ENCODE measurements at places on chromosomes 1 and 21.

DNA sequence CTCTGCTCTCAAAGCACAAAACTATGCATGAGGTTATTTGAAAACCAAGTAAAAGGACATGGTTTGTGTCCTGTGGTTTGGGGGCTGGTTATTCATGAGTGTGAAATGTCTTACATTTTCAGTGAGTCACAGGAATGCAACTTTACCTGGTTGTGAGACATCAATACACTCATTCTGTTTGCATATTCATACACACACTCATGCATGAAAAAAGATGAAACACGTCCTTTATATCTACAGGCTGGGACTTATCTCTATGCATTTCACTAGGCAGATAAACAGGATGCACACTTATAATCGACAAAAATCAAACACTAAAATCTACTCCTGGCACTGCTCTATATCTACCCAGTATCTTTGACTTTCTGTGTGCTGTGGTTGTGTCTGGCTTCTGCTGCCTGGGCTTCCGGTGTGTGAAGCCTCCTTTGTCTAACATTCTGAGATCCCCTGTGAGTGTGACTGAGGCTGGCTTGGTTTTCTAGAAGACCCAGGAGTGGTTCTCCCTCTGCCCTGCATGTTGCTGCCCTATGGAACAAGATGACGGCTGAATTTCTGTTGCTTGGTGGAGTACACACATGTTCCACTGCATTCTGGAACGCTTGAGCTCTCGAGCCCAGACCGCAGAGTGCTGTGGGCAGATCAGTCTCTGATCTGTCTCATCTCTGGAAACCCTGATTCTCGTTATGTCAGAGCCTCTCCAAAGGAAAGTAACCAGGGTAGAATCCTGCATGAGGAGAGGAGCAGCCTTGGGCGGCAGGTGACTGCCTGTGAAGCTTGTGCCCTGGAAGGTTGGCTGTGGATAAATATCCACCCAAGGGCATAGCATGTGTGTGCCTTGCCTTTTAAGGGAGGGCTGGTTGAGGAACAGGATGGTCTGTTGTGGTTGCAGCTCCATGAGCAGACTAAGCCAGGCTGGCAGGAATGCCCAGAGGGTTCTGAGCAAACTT lies 19.7 kb upstream of the FASLG start:
- no peak for DNase-seq

DNA sequence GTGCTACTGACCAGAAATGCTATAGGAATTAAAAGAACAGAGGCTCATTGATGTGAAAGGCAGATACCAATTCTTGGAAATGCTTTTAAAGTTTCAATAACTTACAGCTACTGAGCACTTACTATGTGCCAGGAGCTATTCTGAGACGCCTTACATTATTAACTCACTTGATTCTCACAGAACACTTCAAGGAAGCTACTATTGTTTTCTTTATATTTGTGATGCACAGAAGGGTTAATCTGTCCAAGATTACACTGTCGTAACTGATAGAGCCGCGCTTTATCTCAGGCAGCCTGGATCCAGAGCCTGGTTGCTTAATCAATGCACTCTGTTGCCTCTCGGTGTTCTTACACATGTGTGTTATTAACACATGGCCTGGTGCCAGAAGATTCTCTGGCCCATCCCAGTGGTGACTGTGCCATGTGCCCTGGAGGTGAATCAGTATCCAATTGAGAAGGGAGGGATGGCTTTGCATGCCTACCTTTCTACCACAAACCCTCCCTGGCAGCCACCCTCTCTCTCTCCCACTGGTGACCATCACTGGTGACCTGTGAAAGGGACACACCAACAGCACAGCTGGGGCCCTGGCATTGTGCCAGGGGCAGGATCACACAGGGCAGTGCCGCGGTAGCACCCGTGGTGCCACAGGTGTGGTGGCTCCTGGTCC lies 8.8 kb downstream of the FMO1 start:
- DNase-seq = no peak

- DNase-seq = no peak
These were observed 23.2 kb downstream of the TRIM45 start for GRCh38 chr1:117098287-117098890.

GRCh38 chr1:154584267-154584994 lies 16.9 kb downstream of the CHRNB2 start:
- DNase-seq = no peak

DNA sequence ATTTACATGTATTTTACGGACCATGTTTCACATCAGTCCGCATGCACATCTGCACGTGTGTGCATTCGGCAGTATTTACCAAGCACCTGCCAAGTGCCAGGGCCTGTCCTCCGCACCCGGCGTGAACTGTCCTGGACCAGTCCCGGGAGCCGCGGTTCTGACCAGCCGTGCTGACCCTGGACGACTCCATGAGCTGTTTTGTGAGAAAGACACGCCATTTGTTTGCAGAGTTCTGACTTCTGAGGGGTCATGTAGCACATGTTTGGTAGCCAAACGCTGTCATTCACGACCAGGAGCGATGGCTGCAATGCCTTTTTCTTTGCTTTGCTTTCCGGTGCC lies 3.3 kb upstream of the OLIG2 start:
- no peak for DNase-seq

DNA sequence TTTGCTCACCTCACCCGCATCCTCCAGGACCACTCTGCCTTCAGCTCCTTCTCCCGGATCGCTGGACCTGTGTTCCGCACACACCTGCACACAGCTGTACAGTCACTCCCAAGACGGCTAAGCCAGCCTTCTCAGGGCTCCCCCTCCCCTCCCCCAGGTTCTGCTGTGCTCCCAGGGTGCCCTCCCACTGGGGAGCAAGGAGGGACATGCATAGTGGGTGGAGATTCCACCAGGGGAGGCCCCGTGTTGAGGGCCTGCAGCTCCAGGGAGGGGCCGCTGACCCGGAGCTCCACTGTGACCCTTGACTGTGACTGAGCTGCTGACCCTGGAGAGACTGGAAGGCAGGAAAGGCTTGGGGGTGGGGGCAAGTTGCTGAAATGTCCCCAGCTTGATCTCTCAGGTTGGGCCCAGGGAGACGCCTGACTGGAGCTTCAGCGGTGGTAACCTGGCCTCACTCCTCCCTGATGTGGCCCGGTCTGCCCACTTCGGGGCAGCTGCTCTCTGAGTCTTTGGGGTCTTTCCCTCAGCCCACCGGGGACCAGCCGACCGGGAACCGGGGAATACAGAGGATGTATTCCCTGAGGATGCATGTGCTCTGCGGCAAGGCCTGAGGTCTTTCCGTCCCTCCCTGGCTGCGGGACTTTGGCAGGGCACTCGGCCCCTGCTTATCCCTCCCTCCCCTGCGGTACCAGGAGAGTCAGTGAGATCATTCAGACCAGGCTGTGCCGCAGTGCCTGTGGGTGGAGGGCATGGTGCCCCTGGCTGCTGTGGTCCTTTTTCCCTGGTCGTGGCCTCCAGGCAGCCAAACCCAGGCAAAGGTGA lies 28.6 kb upstream of the PLCH2 start:
- no peak for DNase-seq

DNA sequence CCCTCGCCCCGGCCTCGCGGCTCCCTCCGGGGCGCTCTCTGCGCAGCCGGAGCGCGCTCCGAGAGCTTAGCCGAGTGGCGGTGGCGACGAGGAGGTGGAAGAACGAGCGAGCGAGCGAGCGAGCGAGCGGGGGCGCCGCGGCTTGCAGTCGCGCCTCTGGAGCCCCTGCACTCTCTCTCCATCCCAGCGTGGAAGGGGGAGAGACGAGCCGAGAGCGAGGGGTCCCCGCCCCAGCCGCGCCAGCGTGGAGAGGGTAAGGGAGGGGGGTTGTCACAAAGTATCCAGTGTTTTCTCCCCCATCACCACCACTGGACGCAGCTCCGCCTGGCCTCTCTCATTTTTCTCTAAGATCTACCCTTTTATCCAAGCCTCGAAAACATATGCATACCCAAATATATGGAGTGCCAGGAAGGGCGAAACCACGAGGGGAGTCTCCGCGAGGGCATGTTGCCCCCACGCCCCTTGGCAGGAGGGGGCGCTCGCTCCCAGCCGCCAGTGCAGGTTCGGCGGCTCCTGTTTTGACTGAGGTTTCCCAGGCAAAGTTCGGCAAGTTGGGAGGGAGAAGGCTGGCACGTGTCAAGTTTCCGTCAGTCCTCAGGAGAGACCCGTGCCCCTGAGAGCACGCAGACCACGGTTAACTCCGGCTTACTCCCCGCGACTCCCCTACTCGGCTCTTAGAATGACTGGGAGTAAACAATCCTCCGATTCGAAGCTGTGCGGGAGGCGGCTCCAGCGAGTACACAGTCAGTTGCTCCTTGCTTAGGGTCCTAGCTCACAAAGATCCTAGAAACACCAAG lies 569 bp upstream of the DAB1 start:
- peak; percentile 47 for DNase-seq

- no peak for DNase-seq
These were observed 251.0 kb downstream of the TTLL7 start for GRCh38 chr1:83747853-83748482.

- no peak for DNase-seq
These were observed 36.4 kb downstream of the TMED5 start for GRCh38 chr1:93143769-93144168.

GRCh38 chr1:52629325-52629643 lies 3.7 kb upstream of the SHISAL2A start:
- no peak for DNase-seq

DNA sequence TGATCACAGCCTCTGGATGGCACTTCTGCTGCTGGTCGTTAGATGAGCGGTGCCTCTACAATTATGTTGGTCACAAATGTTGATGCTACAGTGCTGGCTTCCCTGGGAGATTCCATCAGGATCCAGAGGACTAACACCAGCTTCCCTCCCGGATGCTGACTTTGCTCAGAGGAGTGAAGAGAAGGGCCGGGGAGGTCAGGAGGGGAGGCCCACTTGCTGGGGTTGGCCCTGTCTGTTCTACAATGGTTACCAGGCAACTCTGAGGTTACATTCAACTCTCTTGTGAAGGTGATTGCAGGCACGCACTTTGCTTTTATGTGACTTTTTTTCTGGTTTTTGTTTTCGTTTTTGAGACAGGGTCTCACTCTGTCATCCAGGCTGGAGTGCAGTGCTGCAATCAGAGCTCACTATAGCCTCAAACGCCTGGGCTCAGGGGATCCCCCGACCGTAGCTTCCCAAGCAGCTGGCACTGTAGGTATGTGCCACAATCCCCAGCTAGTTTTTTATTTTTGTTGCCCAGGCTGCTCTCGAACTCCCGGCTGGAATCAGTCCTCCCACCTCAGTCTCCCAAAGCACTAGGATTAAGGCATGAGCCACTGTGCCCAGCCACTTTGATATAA lies 112.5 kb downstream of the ADSS2 start:
- no peak for DNase-seq

- DNase-seq = no peak
These were observed 11.4 kb upstream of the PRMT2 start for GRCh38 chr21:46624050-46624449.

GRCh38 chr1:247077213-247077612 lies 1.4 kb downstream of the ZNF670 start:
- no peak for DNase-seq

- no peak for DNase-seq
These were observed 23.0 kb upstream of the EPHA2 start for GRCh38 chr1:16178596-16179497.

- DNase-seq = no peak
These were observed 146.8 kb downstream of the CASZ1 start for GRCh38 chr1:10649517-10650201.

GRCh38 chr1:239944666-239945065 lies 147.0 kb upstream of the FMN2 start:
- no peak for DNase-seq

DNA sequence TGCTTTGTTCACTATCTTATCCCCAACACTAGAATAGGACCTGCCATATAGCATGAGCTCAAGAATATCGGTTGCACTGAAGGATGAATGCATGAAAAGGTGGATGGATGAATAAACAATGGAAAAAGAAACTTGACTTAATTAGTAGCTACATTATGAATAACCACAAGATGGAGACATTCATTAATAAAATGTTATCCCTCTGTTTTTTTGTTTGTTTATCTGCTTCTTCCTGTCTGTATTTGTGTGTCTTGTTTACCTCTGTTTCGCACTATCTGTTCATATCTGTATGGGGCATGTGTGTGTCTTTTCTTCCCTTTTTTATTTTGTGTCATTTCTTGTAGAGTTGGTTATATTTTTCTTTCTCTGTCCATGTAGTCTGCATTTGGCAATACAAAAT lies 1.1 kb upstream of the OR14I1 start:
- DNase-seq = no peak

DNA sequence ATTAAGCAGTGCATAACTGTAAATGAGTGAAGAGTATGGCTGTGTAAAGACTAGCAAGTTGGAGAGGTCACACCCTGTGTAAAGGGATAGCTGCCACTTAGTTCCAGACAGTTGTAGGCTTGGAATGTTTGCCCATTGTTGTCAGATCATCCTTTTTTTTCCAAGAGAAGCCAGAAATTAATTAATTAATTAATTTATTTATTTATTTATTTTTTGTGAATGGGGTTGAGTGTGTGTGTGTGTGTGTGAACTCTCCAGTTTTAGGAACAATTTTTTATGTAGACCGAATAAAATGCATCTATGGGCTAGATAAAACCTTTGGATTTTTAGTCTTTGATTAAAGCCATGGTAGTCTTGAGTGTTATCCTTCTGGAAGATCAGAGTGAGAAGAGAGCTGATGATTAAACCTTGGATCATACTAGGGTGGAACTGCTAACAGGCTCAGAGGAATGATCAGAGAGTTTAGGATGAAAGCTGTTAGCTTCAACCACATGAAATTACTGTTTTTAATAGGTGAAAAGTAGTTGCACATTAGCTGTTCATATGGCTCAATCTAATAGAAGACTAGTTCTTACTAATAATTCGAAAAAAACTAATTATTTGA lies 58.4 kb downstream of the OSBPL9 start:
- DNase-seq = no peak

DNA sequence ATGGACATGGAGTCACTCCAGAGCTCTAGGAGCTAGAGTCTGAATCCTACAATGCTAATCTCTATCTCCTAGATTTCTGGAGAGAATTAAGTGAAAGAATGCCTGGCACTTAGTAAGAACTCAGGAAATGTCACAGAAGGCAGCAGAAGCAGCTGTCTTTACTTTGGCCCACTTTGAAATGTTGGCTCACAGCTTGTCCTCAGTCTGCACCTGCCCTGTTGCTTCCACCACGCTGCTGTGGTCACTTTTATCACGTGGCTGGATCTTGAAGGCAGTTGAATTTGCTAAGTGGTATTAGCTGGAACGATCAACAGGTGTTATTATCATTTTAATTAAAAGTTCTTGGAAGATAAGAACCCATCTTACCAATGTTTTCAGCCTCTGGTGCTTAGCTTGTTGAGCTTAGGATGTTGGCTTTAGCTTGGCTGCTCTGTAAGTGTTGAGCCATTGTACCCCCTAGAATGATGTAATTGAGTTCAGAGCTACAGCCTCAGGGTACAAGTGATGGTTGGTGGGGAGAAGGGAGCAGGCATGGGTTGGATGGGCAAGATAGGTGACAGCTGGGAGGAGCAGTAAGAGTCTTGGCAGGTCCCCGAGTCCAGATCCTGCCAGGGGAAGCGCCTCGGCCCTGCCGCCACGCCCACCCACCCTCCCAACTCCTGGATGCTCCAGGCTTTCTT lies 41.9 kb upstream of the EPS8L3 start:
- DNase-seq = no peak

All from NCI-H1436 (cell line).